ENCODE measurements at places on chromosomes 7 and 10. TPM values are rescaled to one million over a fixed set of nuclear protein-coding genes. Genes with fewer than 3 reads are reported as not detected.

MSMB gene
- not detected for total RNA-seq

TAS2R4 gene
- 1.6 TPM for total RNA-seq

PRR15 gene
- total RNA-seq: 1.1 TPM

MUC12 gene
- 0.24 TPM for total RNA-seq
